Forelimb muscle (tissue), 1 donor: ENCODE measurements at places on chromosomes 7 and 10. TPM values are rescaled to one million over a fixed set of nuclear protein-coding genes. Genes with fewer than 3 reads are reported as not detected.

LIPN gene
- polyA plus RNA-seq: not detected

DNA sequence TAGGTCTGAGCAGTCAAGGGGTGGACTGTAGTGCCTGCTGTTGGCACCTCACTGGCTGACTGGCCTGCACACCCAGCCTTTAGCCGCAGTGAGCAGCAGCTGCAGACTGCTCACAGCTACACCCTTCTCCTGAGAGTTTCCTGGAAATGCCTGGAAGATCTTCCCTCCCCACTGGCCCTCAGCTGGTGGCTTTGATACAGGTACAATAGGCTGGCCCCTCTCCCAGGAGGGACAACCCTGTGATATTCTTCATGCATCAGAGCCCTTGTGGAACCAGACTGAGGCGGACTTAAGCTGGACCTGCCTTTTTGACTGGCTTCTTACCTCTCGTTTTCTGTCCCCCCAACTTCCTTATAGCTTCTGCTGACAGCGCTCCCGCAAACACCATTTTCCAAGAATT lies 6.4 kb downstream of the GCK start:
- no peak for DNase-seq

GRCh38 chr7:99201027-99201426 lies 6.9 kb downstream of the KPNA7 start:
- DNase-seq: no peak

FEZF1 gene
- polyA plus RNA-seq: not detected

- DNase-seq: no peak
Measured at GRCh38 chr7:33802600-33802999, 102.7 kb upstream of the BMPER start.

DNA sequence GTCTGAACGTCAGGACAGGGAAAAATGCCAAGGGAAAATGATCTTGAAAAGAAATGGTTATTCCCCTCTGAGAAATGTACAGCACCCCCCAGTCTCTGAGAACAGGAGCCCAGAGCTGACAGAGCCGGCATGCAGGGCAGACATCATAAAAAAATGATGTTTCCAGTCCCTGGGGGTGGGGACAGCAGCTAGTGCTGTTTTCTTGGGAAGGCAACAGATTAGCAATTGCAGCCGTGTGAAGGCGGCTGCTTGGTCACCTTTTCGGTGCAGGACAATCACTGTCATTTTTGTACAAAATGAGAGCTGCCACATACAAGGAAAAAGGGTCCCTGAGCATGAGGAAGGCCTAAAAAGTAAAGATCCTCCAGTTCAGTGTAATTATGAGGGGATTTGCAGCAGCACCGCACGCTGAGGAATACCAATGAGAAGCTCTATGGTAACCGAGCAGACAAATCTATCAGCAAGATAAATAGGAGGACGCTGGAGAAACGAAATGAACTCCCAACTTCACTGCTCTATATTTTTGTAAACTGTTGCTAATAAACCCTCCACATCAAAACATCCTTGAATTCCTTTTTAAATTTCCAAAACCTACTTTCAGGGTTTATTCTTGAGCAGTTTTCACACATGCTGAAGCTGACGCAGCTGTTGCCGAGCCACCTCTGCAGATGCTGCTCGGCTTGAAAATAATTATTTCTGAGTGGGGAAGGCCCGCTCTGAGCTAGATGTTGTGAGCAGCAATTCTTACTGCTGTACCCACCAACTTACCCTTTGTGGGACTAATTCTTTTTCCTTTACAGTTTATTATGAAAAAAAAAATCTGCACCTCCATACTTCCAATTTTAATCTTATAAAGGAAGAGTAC lies 98.2 kb upstream of the NEBL start:
- DNase-seq: no peak

SEMA3A gene
- polyA plus RNA-seq: 20.3 TPM

IDI1 gene
- 41.7 TPM for polyA plus RNA-seq
